T1000 (cell line): ENCODE measurements at places on chromosomes 11 and 22.

GRCh38 chr11:107202241-107202640, 184.0 kb upstream of the GUCY1A2 start:
- DNase-seq, result no peak

DNA sequence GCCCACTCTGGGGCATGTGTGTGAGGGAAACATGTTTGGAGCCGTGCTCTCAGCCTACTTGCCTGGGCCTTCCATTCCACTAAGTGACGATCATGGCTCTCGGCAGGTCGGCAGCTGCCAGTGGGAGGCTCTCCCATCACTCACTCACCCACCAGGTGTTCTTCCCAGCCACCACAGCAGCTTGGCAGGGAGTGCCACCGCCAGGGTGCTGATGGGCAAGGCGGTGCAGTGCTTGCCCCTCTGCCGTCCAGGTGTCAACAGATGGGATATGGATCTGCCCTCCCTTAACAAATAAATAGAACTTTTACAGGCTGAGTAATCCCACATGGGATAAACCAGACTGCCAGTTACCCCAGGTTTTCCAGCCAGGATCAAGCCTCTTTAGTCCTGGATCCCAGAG, 205.5 kb upstream of the TMEM45B start:
- DNase-seq, result no peak

GRCh38 chr11:3775736-3776406, 21.5 kb downstream of the NUP98 start:
- DNase-seq, result no peak

DNA sequence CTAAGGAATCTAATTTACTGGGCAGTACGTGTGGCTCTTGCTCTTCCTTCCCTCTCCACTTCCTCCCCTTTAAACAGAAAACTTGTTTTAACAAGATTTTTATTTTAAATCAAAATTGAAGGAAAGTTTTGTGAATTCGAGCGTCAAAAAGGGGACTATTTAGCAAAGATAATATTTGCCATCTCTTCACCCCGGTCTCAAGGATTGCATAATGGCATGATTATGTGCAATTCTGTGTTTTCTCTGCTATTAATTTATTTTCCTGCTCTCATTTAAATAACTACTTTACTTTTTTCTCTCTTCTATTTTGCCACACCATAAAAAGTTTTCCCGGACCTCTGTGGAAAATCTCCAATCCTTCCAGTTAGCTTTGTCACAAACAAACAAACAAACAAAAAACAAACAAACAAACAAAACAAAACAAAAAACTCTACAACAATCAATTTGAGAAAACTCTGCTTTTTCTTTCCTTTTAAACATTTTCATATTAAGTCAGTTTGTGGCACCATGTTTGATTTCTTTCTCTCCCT, 10.2 kb upstream of the PAX6 start:
- no peak for DNase-seq

GRCh38 chr22:35729309-35729698, 11.6 kb downstream of the APOL5 start:
- no peak for DNase-seq

GRCh38 chr11:75946531-75947530, 131.8 kb downstream of the UVRAG start:
- no peak for DNase-seq
